ENCODE measurements at places on chromosomes 16 and 17. TPM values are rescaled to one million over a fixed set of nuclear protein-coding genes. Genes with fewer than 3 reads are reported as not detected.

- DNase-seq, result no peak
These were observed 94.4 kb downstream of the DNAH9 start for GRCh38 chr17:11692688-11693087.

DNA sequence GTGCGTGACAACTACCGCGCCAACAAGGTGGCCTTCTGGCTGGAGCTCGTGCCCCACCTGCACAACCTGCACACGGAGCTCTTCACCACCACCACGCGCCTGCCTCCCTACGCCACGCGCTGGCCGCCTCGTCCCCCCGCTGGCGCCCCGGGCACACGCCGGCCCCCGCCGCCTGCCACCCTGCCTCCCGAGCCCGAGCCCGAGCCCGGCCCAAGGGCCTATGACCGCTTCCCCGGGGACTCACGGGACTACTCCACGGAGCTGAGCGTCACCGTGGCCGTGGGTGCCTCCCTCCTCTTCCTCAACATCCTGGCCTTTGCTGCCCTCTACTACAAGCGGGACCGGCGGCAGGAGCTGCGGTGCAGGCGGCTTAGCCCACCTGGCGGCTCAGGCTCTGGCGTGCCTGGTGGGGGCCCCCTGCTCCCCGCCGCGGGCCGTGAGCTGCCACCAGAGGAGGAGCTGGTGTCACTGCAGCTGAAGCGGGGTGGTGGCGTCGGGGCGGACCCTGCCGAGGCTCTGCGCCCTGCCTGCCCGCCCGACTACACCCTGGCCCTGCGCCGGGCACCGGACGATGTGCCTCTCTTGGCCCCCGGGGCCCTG is 3.0 kb upstream of the SPEM1 start:
- DNase-seq, result peak; percentile 11

DNA sequence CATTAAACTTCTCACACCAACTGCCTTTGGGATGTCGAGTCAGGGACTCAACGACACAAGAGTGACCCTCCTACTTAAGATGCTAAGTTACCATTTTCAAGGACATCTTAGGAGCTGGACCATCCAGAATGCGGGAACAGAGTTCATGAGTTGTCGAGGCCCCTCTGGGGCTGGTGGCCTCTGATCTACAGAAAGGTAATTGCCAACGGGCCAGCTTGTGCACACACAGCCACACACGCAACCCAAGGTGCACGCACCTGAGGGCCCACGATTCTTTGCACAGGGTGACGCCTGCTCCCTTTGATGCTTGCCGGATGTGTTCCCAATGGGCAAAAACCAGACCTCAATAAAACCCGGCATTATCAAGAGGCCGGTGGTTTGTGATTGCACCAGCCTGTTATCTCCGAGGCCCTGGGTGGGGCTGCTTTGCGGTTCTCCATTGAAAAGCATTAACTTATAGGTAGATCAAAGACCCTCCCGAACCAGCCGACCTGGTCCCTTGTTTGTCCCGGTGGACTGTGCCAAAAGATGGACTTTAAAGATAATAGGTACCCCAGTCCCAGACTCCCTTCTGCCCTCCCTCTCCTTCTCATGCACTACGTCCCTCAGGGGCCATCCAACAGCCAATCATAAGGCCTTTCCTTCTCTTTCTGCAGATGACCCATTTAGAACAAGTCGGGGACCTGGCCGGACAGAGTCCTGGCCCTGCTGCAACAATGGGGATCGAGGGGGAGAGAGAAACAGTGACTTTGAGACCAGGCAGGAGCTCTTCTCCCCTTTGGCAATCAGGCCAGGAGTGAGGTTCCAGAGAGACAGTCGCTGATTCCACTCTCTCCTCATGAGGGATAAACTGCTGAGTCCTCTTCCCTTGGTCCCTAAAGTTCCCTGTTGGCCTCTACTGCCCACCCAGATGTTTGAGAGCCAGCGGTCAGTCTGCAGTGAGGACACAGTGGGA is 292.5 kb downstream of the SOX9 start:
- DNase-seq, result no peak

- DNase-seq, result no peak
These were observed 176.1 kb upstream of the CDH5 start for GRCh38 chr16:66190411-66190810.

DNA sequence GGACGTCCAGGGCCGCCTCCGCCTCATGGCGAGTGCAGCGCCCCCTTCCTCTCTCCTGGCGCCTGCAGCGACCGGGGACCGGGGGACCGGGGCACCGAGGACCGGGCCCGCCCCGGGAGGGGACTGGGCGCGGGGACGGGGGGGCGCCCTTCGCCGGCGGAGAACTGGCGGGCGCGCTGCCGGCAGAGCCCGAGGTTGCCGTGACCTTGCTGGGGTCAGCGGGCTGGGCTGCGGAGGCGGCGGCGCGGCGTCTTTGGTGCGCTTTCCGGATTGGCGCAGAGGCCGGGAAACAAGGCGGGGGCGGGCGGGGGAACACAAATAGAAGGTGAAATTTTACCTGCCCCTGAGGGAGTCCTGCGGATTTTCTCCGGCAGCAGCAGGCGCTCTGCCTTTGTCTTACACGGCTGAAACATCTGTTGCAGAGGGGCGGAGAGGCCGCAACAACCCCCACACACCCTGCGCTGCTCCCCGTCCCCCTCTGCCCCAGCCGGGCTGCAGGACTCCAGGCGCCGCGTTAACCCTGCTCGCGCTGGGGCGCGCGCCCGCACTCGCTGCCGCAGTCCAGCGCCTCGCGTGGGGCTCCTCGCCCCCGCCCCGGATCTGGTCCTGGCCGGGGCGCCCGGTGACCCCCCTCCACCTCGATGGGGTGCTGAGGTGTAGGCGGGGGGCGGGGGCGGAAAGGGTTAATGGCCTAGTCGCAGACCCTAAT is 53.5 kb downstream of the SREBF1 start:
- DNase-seq, result peak; percentile 71

- no peak for DNase-seq
These were observed 24.4 kb upstream of the BEAN1 start for GRCh38 chr16:66402591-66403230.

- no peak for DNase-seq
These were observed 13.9 kb upstream of the STAT3 start for GRCh38 chr17:42402117-42402516.

GRCh38 chr16:54936201-54936978 is 5.7 kb downstream of the IRX5 start:
- no peak for DNase-seq

- DNase-seq, result no peak
These were observed 16.5 kb upstream of the NSMCE1 start for GRCh38 chr16:27284865-27285675.

DNA sequence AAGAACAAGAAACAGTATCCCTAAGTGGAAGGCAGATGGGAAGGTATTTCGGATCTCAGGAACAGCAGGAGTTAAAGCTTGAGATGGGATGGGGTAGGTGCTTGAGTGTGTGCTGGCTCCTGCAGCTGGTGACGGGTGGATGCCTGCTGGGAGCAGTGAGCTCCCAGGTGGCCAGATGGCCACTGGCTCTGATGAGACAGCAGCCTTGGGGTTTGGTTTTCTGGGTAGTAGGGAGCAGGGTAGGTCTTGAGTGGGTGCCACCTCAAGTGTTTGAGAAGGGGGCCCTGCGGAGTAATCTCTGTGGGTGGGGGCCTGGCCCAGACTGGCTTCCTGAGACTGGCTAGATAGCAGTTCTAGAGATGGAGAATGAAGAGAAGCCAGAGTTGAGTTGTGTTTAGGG is 10.3 kb downstream of the EPN2 start:
- no peak for DNase-seq

DNA sequence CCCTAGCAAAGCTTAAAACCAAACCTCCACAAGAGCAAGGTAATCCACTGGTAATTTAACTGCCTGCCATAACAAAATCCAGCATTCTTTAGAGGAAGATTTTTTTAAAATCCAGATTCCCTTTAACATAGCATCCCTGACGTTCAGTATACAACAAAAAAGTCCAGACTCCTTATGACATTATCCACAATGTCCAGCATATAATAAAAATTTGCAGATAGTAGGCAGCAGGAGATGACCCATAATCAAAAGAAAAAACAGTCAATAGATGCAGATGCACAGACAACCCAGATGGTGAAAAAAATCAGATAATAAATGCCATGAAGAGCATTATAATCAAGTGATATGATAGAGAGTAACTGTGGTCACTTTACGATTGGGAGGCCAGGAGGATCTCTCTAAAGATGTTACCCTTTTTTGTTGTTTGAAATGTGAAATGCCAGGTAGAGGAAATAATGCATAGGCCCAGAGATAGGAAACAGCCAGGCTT is 33.2 kb downstream of the MRC2 start:
- no peak for DNase-seq

- no peak for DNase-seq
These were observed 177.4 kb upstream of the SDK2 start for GRCh38 chr17:73821665-73822064.

GRCh38 chr16:75931043-75931442 is 204.8 kb upstream of the CPHXL start:
- DNase-seq, result no peak

- no peak for DNase-seq
These were observed 81.7 kb upstream of the GNG13 start for GRCh38 chr16:882256-882655.

- DNase-seq, result no peak
These were observed 102.8 kb downstream of the MAF start for GRCh38 chr16:79497606-79498350.

DNA sequence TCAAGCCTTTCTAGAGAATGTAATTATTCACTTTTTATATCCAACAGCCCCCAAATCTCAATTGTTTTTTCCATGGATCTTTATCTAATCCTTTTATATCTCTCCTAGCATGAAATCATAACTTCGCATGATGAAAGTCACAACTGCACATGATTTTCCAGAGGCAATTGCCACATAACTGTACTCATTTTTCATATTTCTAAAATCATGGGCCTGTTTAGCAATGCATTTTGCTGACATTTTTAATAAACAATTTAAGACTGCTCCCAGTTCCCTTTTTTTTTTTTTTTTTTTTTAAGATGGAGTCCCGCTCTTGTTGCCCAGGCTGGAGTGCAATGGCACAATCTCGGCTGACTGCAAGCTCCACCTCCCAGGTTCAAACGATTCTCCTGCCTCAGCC is 83.5 kb downstream of the VMP1 start:
- DNase-seq, result no peak

DNA sequence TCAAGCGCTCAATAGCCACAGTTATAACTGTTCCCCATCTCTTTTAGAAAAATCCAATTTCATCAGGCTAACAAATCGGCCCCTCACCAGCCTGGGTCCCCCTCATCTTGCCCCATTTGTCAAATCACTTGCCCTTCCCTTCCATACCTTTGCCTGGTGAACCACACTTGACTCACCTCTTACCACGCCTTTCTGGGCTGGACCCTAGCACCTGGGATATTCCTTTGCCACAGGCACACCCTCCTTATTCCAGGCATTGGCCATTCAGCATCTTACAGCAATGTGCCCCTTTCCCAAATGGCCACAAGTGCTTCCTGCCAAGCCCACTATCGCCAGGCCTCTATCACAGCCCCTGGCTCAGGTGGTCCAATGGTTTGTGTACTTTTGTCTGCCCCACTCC is 14.9 kb downstream of the CMTM4 start:
- no peak for DNase-seq

GRCh38 chr17:71488851-71489250 is 632.0 kb upstream of the SOX9 start:
- no peak for DNase-seq

DNA sequence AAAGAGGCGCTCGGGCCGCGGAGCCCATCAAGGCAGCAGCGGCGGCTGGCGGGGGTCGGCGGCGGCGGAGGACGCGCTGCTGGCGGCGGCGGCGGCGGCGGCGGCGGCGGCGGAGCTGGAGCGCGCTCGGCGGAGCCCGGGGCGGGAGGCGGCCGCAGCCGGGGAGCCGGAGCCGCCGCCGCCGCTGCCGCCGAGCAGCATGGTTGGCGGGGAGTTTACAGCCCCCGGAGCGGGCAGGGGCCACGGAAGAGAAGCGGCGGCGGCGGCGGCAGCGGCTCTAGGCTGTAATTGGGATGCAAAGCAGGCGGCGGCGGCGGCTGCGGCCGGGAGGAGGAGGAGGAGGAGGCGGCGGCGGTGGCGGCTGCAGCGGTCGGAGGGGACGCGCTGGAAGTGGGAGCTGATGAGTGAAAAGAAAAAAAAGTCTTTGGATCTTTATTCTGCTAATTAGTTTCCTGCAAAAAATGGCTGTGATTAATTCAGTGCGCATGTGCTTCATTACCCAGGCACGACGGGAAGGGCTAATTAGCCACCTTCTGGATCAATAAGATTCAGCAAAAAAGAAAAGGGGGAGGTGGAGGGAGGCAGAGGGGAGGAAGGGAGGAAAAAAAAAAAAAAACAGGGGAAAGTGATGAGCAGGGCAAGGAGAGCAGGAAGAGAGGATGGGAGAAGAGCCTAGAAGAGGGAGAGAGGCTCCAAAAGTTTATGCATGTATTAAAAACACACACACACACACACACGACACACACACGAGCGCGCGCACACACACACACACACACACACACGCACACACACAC is 10.9 kb upstream of the ZFHX3 start:
- no peak for DNase-seq

GRCh38 chr17:74459622-74460021 is 6.8 kb upstream of the CD300A start:
- DNase-seq, result no peak

DNA sequence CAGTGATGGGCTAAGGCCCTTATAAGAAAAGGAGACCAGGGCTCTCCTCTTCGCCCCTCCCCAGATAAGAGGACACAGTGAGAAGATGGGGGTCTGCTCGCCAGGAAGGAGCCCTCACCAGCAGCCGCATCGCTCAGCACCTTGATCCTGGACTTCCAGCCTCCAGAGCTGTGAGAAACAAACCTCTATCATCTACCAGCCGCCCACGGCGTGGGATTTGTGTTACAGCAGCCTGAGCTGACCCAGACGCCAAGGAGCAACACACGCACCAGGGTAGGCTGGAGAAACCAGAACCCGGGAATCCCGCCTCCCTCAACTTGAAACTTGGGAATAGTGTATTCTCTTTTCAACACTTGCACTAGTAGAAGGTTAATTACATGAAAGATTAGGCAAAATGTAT is 4.2 kb upstream of the ZG16B start:
- no peak for DNase-seq

GRCh38 chr16:23683487-23683886 is 4.8 kb downstream of the PLK1 start:
- DNase-seq, result no peak

DNA sequence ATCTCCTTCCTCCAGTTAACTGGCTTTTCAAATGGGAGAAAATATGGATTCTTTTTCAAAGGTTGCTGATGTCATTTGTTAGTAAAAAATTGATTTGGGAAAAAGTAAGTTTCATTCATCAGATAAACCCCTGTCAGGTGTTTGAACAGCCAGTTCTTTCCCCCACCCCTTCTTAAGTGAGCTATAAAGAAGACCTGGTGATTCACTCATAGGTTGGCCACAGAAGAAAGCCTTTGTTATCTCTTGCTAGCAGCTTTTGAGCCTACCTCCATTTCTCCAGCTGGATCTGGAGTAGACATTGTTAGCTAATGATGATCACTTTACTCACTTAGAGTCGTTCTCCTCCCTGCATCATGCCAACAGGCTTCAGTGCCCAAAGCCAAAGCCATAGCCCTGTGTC is 63.0 kb downstream of the NLK start:
- DNase-seq, result no peak

The C17orf78 gene
- total RNA-seq, result not detected

The RGS11 gene
- total RNA-seq, result not detected

The SLC35G6 gene
- total RNA-seq, result not detected

The CA7 gene
- total RNA-seq, result not detected

The SBK1 gene
- 14.2 TPM for total RNA-seq

The CMTM3 gene
- 74.3 TPM for total RNA-seq

The CYB561 gene
- total RNA-seq, result 81.0 TPM

The ATP2A3 gene
- total RNA-seq, result 157 TPM

The TRIM65 gene
- total RNA-seq, result 36.9 TPM

The NXPH3 gene
- not detected for total RNA-seq
